Hepatocyte (in vitro differentiated cells): ENCODE measurements at places on chromosomes 1 and 21. TPM values are rescaled to one million over a fixed set of nuclear protein-coding genes. Genes with fewer than 3 reads are reported as not detected.

Gene HES2
- polyA plus RNA-seq: 0.36 and 1.2 TPM in 2 replicates

Gene IPP
- 11.9 and 15.3 TPM in 2 replicates for polyA plus RNA-seq

Gene ZNF687
- polyA plus RNA-seq: 3.6 and 4.3 TPM in 2 replicates

Gene LRRC53
- not detected in 2 replicates for polyA plus RNA-seq

Gene NOS1AP
- polyA plus RNA-seq: 4.4 and 9.3 TPM in 2 replicates
